ENCODE measurements at places on chromosomes 13 and 19.

- no peak for DNase-seq
Measured at GRCh38 chr19:42411581-42412178, 15.5 kb downstream of the LIPE start.

GRCh38 chr19:8641908-8642547, 11.6 kb downstream of the NFILZ start:
- no peak for DNase-seq

- DNase-seq: peak; percentile 42
Measured at GRCh38 chr13:33233547-33233946, 52.0 kb downstream of the STARD13 start.

DNA sequence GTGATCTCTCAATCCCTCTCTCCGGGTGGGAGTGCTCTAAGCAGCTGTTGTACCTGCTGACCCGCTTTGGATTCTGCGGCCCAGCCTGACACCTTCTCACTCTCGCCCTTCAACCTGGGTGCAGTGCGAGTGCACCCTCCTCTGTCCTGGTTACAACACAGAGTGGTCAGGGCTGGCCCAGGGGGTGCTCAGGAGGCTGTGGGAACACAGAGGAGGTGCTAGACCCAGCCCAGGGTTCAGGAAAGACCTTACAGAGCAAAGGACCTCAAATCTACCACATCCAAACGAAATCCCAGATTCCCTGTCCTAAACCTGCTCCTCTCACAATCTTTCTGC, 23.7 kb downstream of the ZNF175 start:
- DNase-seq: no peak

DNA sequence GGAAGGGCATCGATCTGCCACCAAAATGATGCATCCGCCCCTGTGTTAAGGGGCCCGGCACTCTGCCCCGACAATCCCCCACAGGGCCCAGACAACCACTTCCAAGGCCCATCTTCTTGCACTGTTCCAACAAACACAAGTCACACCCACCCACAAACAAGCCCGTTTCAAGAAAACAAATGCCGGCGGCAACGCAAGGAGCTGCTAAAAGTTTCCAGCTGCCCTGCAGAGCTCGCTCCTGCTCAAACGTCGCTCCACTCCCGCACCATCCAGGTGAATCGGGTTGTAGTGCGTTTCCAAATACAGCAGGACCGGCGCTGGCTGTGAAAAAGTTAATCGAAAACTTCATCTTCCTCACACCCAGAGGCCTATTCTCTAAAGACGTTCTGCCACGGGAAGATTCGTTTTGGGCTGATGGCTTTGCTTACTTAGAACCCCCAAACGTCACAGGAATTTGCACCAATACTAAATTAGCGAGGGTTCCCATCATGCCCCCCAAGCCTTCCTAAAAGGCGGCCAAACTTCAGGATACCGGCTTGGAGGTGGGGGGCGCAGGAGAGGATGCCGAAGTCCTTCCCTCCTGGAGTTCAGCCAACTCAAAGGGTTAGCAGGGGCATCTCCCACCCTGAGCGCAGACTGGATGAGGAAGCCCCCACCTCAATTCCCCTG, 107.4 kb upstream of the DOCK9 start:
- DNase-seq: peak; percentile 5

DNA sequence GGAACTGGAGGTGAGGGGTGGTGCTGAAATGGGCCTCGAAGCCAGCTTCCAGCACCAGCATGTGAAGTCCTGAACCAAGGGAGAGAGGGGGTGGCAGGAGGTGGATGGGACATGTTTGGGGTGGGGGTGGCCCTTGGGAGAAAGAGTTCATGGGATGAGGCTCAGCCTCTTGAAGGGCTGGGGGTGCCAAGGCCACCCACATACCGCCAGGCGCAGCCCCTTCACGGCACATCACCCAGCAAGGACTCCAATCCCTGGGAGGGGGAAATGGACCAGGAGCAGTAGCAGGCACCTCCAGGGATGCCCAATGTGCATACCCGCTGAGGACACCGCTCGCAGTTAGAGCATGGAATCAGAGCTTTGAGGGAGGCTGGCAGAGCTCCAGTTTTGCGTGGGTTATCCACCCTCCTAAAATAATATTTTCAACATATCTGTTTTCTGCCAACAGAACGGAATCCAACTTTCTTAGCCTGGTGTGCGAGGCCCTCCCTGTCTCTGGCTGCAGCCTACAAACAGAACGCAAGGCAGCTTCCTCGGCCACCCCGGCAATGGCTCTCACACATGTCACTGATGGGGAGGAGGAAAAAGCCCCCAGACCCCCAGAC, 140.5 kb upstream of the VSTM2B start:
- no peak for DNase-seq

DNA sequence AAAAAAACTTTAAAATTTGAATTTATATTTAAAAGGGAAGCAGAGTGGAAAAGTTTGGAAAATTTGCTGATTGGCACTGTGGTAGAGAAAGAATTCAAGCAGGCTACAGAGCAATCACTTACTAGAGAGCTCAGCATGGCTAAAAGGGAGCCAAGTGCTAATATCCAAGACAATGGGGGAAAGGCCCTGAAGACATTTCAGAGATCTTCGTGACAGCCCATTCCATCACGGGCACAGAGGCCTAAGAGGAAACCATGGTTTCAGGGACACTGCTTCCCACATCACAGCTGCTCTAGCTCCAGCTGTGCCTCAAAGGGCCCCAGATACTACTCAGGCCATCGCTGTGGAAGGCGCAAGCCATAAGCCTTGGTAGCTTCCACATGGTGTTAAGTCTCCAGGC, 73.7 kb downstream of the SGCG start:
- DNase-seq: no peak

GRCh38 chr19:50547385-50548190, 20.6 kb downstream of the LRRC4B start:
- no peak for DNase-seq

- DNase-seq: no peak
Measured at GRCh38 chr13:31408927-31409326, 209.2 kb downstream of the B3GLCT start.

DNA sequence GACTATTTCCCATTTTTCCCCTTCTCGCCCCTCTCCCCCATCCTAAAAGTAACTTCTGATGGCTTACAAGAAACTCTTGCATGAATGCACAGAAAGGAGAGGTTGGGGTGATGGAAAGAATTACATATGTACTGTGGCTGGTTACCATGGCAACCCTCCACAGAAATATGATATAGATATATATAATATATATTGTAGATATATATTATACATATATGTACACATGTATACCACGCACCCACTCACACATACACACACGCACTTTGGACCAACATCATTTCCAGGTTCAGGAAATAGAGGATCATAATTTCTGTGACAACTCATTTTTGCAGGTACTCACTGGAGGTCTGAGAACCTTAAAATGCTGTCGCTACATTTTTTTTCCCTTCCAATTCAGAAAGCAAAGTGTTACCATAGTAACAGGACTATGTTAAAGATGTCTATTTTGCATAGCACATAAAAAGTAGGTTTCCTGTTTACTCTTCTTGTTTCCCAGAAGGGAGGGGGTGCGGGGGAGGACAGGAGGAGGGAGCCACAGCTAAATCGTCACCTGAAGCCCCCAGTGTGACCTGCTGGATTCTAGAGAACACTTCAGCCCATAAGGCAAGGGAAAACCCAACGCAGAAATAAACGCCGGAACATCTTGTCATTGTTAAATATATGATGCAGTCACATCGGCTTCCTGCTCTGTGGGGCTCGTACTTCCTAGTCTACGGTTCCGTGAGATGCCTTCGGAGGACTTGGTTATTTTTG, 44.7 kb downstream of the EFNB2 start:
- no peak for DNase-seq

GRCh38 chr13:110218581-110219201, 88.3 kb downstream of the COL4A1 start:
- DNase-seq: no peak

- no peak for DNase-seq
Measured at GRCh38 chr13:28728642-28729041, 9.9 kb upstream of the SLC46A3 start.

DNA sequence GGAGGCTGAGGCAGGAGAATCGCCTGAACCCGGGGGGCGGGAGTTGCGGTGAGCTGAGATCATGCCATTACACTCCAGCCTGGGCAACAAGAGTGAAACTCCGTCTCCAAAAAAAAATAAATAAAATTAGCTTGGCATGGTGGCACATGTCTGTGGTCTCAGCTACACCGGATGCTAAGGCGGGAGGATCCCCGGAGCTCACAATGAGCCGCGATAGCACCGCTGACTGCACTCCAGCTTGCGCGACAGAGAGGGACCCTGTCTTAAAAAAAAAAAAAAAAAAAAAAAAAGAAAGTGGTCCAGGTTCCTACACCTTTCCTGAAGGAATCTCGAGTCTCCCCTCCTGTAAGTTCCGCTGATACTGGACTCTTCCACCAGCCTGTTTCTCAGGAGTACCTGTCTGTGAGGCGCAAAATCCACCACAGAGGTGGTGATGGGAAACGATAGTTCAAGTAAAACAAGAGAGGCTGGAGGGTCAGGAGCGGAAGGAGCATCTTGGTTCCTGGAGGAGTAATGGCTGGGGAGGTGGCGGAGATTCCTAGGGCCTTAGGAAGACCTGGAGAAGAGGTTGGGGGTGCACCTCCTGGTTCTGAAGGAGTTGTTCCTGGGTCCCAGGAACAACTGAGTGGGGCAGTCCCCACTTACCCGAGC, 471 bp downstream of the FUT1 start:
- DNase-seq: no peak

- DNase-seq: no peak
Measured at GRCh38 chr19:5954293-5954692, 23.6 kb downstream of the RANBP3 start.

- no peak for DNase-seq
Measured at GRCh38 chr13:30726192-30726591, 9.2 kb upstream of the ALOX5AP start.

DNA sequence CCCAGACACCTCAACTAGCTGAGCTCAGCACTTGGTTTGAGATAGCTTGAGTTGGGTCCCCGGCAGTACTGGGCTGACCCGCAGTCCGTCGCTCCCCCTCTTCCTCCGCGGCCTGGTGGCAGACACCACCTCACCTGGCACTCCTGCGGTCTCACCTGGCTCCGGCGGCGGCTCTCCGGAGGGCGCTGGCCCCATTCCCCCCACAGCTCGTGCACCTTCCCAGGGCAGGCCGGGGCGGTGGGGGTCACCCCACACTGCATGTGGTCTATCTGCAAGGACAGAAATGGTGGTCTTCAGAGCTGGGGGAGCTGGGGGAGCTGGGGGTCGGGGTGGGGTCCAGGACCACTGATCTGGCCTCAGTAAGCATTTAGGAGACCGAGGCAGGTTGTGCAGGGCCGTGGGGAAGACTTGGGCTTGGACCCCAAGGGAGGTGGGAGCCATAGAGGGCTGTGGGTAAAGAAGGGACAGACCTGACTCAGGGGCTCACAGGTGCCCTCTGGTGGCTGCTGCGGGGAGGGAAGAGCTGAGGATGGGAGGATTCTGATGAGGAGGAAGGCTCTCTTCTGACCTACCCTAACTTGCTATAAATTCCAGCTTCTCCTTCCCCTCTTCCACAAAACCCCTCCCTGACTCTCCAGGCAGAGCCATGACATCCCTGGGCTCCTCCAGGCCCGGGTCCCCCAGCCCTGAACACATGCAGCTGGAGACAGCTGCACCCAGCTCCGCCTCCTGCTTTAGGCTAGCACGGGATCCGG, 6.7 kb upstream of the PLIN4 start:
- DNase-seq: peak; percentile 47

GRCh38 chr13:101331731-101332130, 84.6 kb downstream of the NALCN start:
- no peak for DNase-seq

DNA sequence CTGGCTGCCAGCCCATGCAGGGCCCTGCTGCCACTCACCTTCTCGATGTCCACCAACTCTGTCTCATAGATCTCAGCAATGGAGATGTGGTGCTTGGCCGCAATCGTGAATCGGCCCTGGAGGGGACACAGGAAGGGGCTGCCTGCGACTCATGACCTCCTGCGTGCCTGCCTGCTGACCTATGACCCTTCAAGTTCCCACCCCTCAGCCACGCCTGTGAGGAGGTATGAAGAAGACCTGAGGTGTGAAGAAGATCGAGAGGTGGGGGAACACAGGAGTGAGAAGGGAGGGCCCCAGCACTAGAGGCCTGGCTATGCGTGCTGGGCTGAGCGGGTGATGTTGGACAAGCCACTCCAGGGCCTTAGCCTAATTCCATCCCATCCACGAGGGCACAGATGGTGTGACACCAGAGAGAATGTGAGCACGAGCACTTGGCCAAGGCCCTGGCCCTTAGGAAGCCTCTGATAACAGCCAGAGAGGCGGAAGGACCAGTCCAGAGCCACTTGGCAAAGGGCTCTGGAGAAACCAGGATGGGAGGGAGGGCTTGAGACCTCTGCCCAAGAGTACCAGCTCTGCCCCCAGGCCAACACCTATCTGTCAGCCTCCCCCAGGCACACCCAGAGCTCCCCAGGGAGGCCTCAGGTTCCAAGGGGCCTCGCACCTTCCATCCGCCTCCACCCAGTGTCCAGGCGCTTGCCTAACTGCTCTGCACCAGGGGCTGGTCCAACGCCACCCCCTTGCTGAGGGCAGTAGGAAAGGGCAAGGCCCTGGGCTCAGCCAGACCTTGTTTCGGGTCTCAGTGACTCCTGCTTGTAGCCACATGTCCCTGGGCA, 9.6 kb upstream of the KPTN start:
- DNase-seq: no peak

DNA sequence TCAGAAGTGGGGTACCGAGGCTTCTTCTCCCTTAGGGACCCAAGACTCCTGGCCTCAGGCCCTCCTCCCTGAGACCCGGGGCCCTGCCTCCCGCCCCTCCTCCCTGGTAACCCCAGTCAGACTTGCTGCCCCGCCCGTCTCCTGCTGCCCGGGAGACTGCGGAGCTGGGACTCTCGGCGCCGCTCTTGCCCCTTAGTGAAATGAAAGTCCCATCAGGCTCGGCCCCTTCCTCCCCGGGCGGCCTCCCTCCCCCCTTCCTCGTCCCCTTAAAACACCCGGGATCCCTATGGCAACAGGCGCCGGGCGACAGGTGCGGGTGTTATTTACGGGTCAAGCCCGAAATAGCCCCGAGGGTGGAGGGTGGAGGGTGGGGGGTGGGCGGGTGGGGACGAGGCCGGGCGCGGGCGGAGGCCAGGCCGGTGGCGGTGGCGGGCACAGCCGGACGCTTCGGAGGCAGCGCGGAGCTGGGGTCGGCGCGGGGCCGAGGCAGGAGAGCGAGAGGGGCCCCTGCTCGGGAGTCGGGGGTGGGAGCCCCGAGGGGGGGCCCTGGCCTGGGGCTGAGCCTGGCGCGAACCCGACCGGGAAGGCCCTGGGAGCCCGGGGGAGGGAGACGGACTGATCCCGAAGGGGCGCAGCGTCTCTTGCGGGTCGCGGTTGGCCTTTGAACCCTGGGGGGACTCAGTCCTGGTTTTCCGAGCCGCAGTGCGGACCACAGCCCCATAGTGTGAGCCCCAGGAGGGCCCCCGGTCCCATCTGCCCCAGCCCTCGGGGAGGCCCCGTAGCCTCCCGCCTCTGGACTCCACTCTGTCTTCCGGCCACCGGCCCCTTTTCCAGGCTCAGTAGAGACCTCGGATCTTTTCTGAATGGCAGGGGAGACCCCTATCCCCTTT, at the start of gene CACNG6:
CACNG6 (plus strand) TSS at position 414 of the 890 bp plus-strand sequence. CDS start 1,241 bp downstream, outside the sequence.
- peak; percentile 21 for DNase-seq
